Memory B cell (primary cell): ENCODE measurements at places on chromosomes 5 and 9.

- DNase-seq, result no peak
Observed at GRCh38 chr5:31825518-31826068, 186.7 kb downstream of the PDZD2 start.

- no peak for DNase-seq
Observed at GRCh38 chr5:167967494-167968177, 323.8 kb upstream of the WWC1 start.

GRCh38 chr5:135437422-135437795 is 9.7 kb downstream of the DCANP1 start:
- peak; percentile 6 for DNase-seq

GRCh38 chr9:125690679-125691078 is 16.3 kb downstream of the MAPKAP1 start:
- no peak for DNase-seq
